Mesangial cell (primary cell): ENCODE measurements at places on chromosomes 3 and 15. TPM values are rescaled to one million over a fixed set of nuclear protein-coding genes. Genes with fewer than 3 reads are reported as not detected.

The VIPR1 gene
- not detected in 2 replicates for total RNA-seq

The ACKR4 gene
- total RNA-seq = not detected in 2 replicates

The SYNPR gene
- total RNA-seq = not detected in 2 replicates

The BFSP2 gene
- not detected in 2 replicates for total RNA-seq

The GMNC gene
- total RNA-seq = 1.5 and 2.0 TPM in 2 replicates

The NFKBIZ gene
- total RNA-seq = 57.4 and 86.2 TPM in 2 replicates

The GCHFR gene
- total RNA-seq = 24.9 and 91.1 TPM in 2 replicates

The HDGFL3 gene
- total RNA-seq = 9.6 and 12.4 TPM in 2 replicates

The SEMA3B gene
- total RNA-seq = 7.8 and 49.4 TPM in 2 replicates

The TF gene
- total RNA-seq = under 0.01 and 0.16 TPM in 2 replicates

The BOC gene
- total RNA-seq = 2.6 and 7.6 TPM in 2 replicates

The TTLL13 gene
- under 0.01 TPM in 1 of 2 replicates, not detected in the other for total RNA-seq

The RAB27A gene
- 5.1 and 5.5 TPM in 2 replicates for total RNA-seq

The CCK gene
- not detected in 2 replicates for total RNA-seq

The AMT gene
- 0.65 and 6.3 TPM in 2 replicates for total RNA-seq

The THRB gene
- 3.6 and 13.4 TPM in 2 replicates for total RNA-seq

The GATM gene
- 2.1 and 3.2 TPM in 2 replicates for total RNA-seq

The CAMKV gene
- total RNA-seq = not detected in 2 replicates

The ANKUB1 gene
- total RNA-seq = not detected in 2 replicates

The ECE2 gene
- not detected in 2 replicates for total RNA-seq

The SPCS1 gene
- 144 and 166 TPM in 2 replicates for total RNA-seq

The SPESP1 gene
- total RNA-seq = 1.3 and 3.4 TPM in 2 replicates

The ILDR1 gene
- 1.0 TPM in 1 of 2 replicates, not detected in the other for total RNA-seq

The ENTPD3 gene
- under 0.01 and 0.25 TPM in 2 replicates for total RNA-seq

The NR2F2 gene
- 28.8 and 88.4 TPM in 2 replicates for total RNA-seq

The CXCR6 gene
- not detected in 2 replicates for total RNA-seq

The ABHD14A gene
- total RNA-seq = 24.8 and 44.9 TPM in 2 replicates

The ACKR2 gene
- 0.89 TPM in 1 of 2 replicates, not detected in the other for total RNA-seq

The ADAMTS7 gene
- 23.8 and 56.5 TPM in 2 replicates for total RNA-seq

The COL6A5 gene
- total RNA-seq = under 0.01 and 0.89 TPM in 2 replicates

The AADACL2 gene
- not detected in 2 replicates for total RNA-seq

The RLBP1 gene
- total RNA-seq = not detected in 2 replicates

The IL12A gene
- 0.76 and 3.6 TPM in 2 replicates for total RNA-seq

The EFHB gene
- 2.7 TPM in 1 of 2 replicates, not detected in the other for total RNA-seq

The C2CD4A gene
- 0.25 TPM in 1 of 2 replicates, not detected in the other for total RNA-seq

The PLA2G4D gene
- total RNA-seq = not detected in 2 replicates

The CCDC54 gene
- not detected in 2 replicates for total RNA-seq

The CACNA2D3 gene
- 0.13 TPM in 1 of 2 replicates, not detected in the other for total RNA-seq

The HESX1 gene
- total RNA-seq = 1.0 and 2.6 TPM in 2 replicates

The RTP3 gene
- not detected in 2 replicates for total RNA-seq

The TAGLN3 gene
- 3.3 and 11.9 TPM in 2 replicates for total RNA-seq

The CPN2 gene
- not detected in 2 replicates for total RNA-seq

The ARPIN gene
- 9.0 and 13.1 TPM in 2 replicates for total RNA-seq

The RGMA gene
- total RNA-seq = 0.98 and 2.5 TPM in 2 replicates

The MEIS2 gene
- total RNA-seq = 47.4 and 58.3 TPM in 2 replicates

The DNAH12 gene
- under 0.01 TPM in 1 of 2 replicates, not detected in the other for total RNA-seq

The IL16 gene
- not detected in 2 replicates for total RNA-seq

The SKOR1 gene
- 0.25 TPM in 1 of 2 replicates, not detected in the other for total RNA-seq

The ACOX2 gene
- 2.0 and 2.2 TPM in 2 replicates for total RNA-seq

The GOLGA8T gene
- not detected in 2 replicates for total RNA-seq

The MRPL47 gene
- 22.2 and 34.7 TPM in 2 replicates for total RNA-seq

The FETUB gene
- total RNA-seq = not detected in 2 replicates

The CHP1 gene
- total RNA-seq = 99.9 and 182 TPM in 2 replicates

The CHAC1 gene
- 47.9 and 73.2 TPM in 2 replicates for total RNA-seq

The P2RY14 gene
- not detected in 2 replicates for total RNA-seq
